ENCODE measurements at places on chromosomes 4 and X.

- DNase-seq: no peak
These were observed 36.0 kb downstream of the PF4 start for GRCh38 chr4:73945674-73946449.

DNA sequence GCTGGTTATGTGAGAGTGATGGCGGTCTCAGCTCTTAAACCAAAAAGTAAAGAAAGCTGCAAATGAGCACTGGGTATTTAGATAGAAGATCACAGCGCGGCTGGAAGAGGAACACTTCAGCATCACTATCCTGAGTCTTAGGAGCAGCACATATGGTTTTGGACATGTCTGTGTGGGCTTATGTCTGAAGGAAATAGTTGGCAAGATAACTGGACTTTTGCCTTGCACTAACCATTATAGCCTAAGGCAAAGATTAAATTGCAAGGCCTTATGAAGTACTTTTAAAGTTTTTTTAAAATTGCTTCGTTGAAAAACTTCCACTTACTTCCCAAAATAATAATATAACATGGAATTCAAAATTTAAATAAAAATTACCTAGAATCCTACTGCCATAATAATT lies 4.6 kb upstream of the RAB9A start:
- DNase-seq: no peak

GRCh38 chr4:90185416-90185815 lies 58.2 kb downstream of the CCSER1 start:
- no peak for DNase-seq

DNA sequence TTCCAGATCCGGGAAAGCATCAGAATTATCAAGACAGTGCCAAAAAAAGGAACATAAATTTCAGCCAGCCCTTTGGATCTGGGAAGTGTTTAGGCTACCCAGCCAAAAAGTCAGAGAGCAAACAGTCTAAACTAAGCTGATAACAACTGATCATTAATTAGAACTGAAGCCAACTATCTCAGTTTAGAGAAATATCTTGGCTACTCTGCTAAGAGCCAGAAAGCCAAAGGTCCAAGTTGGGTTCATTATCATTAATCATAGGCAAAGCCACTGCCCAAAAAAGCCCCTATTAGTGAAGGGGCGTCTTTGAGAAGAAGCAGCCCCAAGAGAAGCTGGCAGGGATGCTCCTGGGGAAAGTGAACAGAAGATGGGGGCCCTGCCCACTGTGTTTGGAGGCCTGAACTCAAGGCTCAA lies 37.0 kb upstream of the SHISA3 start:
- DNase-seq: no peak

DNA sequence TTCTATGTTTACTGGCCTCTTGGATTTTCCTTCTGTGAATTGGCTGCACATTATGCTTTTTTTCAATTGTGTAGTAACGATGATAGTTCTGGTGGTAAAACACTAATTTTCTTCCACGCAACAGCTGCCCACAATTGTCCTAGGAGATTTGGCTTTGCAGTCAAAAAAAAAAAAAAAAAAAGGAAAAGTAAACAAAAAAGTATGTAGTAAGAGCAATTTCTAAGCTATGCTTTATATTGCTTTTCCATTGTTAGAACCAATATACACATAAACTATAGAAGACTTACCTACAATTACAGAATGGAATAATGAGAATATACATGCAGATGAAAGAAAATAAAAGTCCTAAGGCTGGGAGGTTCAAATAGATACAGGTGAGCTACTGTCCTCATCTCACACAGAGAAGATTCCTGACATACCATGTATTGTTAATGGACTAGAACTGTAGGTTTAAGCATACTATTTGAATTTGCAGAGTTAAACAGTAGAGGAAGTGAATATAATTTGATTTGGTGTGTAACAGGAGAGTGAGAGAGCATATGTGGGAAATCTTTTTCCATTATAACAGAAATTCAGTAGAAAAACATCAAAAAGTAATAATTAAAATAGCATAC lies 976.2 kb downstream of the RAB28 start:
- no peak for DNase-seq

All from cerebellar nuclear complex (tissue), 1 donor.